ENCODE measurements at places on chromosomes 6 and 20.

DNA sequence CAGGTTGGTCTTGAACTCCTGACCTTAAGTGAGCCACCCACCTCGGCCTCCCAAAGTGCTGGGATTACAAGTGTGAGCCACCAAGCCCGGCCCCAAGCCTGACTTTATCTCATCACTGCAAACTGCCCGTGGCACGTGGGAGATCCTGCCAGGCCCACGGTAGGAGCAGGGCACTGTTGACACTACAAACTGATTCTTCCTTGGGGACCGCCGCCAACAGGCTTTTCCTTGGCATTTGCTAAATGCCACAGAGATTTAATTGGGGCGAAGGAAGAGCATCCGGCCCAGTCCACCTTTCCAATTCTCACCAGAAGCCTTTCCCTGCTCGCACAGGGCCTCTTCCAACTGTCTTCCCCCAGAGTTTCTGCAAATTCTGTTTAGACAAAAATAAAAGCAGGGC, 11.0 kb downstream of the ATP9A start:
- DNase-seq = no peak

GRCh38 chr20:4018023-4018748, 2.8 kb upstream of the RNF24 start:
- DNase-seq = no peak

DNA sequence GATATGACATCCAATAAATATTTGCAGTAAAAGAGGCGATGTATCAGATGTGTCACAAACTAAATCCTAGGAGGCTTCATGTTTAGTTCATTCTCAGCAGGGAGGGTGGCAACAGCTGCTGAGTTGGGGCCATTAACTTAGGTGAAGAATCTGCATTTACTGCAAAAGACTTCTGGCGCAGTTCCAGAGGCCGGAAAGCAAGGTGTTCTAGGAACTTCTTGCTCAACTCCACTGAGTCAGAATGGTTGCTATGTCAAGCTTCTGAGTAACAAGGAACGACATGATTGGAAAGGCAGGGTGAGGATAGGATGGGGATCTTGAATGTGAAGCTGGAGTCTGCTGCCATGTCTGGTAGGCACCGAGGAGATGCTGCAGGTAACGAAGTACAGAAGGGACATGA, 11.7 kb downstream of the ADNP start:
- DNase-seq = no peak

DNA sequence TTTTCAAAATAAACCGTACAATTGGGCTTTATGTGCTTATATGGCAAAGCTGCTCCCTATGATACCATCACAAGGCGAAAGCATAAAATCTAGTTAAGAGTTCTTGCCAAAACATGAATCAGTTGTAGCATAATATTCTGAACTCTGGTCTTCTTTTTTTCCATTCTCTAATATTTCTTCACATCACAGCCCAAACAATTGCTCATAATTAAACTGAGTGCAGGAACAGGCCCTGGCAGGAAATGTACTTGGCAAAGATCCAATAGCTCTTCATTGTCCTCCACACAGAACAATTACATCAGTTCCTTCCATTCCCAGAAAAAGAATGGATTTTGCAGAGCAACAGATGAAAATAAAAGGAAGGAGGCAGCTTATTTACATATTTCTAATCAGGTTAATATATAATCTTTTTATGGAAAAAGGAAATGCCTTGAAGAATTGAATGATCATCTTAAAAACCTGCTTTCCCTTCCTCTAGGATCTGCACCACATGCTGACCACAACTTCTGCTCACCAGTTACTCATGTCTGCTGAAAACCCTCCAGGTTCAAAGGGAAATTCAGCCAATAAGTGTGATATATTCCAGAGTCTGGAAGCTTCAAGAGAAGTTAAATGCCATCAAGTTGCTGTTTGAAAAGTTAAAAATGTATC, 123.3 kb upstream of the COL21A1 start:
- DNase-seq = no peak

DNA sequence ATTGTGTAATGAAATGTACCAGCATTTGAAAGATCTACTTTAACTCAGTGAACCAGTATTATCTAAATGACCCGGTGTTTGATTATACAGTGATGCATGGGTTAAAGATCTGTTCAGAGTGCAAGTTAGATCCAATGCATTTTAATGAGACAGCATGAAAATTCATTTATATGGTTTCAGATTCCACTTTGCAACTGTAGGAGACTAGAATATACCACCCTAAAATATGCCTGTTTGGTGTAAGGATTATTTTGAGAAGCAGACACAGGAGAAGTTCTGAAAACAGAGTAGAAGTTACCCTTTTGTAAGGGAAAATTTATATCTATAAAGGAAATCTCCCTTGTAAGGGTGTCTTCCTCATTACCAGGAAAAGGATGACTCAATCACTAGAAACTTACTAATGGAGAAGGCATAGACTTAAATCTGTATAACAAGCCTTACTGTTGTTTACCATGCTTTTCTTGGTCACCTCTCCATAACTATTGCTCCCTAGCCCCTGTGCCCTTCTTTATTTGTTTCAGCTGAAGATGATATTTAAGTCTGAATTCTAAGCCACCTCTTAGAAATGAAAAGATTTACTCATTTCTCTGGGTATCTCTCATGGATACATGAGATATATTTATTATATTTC, 105.4 kb downstream of the NCOA3 start:
- DNase-seq = no peak

DNA sequence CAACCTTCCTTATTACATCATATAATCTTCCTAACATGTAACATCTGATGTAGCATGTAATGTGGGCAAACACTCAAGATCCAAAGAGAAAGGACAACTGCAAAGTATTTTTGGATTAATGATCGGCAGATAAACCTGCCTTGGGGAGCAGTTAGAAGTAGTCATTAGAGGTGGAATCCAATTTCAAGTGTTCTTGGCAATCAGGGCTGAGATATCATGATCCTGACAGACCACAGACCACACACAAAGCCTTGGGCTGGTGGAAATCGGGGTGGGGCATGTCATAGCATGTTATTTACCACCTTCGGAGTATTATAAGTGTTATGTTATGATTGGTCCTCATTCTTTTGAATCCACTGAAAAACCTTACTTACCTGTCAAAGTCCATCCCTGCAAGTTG, 16.3 kb downstream of the NCOA5 start:
- DNase-seq = no peak

DNA sequence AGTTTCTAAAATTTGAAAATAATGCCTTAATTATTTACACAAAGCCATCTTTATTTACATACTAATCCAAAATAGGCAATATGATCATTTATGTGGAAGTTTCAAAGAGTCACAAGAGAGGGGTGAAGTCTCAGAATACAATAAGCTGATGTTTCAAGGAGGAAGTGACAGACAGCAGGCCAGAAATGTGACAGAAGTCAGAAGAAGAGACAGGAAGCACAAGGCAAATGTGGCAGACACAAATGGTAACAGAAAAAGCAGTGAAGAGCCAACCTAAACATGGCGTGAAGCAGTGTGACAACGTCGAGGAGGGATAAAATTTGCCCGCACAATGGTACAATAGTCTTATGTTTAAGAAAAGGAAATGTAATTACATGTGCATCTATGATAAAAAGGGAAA, 59.8 kb downstream of the SHPRH start:
- DNase-seq = no peak

GRCh38 chr6:5866547-5867051, 140.1 kb downstream of the NRN1 start:
- DNase-seq = no peak

GRCh38 chr6:24861934-24862333, 63.2 kb upstream of the ARMH2 start:
- no peak for DNase-seq

DNA sequence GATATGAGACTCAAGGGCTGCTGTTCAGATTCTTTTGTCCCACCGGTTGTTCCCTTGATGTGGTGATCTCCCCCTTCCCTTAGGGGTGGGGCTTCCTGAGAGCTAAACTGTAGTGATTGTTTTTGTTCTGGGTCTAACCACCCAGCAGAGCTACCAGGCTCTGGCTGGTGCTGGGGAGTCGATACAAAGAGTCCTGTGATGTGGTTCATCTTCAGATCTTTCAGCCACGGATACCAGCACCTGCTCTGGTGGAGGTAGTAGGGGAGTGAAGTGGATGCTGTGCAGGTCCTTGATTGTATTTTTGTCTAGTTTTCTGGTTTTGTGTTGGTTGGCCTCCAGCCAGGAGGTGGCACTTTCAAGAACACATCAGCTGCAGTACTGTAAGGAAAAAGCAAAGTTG, 801.6 kb downstream of the EPHA7 start:
- DNase-seq = no peak

- no peak for DNase-seq
These were observed 390.9 kb upstream of the NRSN1 start for GRCh38 chr6:23735151-23735550.

DNA sequence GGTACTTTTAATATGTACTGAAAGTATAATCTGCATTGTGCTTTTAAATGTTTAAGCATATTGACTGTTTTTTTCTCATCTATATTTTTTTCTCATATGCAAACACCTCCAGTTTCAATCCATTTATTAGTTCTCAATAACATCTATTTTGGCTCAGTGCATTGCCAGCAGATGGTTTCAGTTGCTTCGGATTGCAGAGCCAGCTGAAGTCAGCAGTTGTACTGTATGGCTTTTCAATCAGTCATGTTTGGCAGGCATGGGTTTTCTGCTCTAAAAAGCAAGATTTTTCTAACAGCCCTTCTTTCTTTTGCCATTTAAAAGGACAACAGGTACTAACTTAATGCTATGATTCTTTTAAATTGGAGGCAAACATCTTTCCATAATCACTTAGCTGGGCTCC, 121.2 kb downstream of the CD109 start:
- no peak for DNase-seq

DNA sequence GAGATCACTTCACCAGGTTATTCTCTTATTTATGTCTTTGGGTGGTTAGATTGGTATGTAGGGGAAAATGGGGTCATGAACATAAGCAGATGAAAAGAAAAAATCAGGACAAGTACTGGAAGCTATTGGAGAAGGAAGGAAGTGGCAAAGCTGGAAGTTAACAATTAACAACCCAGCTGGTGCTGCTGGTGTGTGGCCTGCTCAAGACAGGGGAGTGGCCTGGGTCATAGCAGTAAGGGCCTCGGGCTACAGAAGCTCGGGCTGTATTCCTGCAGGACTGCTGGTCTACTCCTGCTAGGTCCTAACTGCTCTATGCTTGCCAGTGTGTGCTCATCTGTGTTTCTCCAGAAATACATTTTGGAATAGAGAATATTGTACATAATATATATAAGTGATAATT, 19.6 kb downstream of the MYLIP start:
- DNase-seq = no peak

DNA sequence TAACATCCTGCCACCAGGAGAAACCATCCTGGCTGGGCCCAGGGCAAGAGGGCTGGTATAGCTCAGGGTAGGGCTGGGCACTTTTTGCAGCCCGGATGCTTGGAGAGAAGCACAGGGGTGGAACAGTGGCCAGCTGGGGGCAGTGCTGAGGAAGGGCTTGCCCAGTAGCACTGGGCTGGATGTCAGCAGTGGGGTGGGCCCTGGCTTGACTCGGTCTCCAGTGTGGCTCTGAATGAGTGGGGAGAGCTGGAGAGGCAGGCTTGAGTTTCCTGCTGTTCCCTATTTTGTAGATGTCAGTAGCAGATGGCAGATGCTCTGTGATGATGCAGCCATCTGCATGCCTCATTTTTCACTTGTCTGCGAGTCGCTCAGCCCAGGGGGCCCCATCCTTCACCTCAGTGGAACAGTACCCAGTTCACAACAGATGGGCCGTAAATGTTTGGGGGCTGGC, 56.3 kb upstream of the TULP1 start:
- peak; percentile 71 for DNase-seq

GRCh38 chr20:58790454-58790853, 60.2 kb downstream of the GNAS-AS1 start:
- no peak for DNase-seq

- DNase-seq = no peak
These were observed 871 bp upstream of the SYNDIG1 start for GRCh38 chr20:24468401-24469115.

- no peak for DNase-seq
These were observed 48.1 kb downstream of the KCNS1 start for GRCh38 chr20:45052698-45053429.

GRCh38 chr6:158816329-158816728, 2.8 kb downstream of the EZR start:
- no peak for DNase-seq

DNA sequence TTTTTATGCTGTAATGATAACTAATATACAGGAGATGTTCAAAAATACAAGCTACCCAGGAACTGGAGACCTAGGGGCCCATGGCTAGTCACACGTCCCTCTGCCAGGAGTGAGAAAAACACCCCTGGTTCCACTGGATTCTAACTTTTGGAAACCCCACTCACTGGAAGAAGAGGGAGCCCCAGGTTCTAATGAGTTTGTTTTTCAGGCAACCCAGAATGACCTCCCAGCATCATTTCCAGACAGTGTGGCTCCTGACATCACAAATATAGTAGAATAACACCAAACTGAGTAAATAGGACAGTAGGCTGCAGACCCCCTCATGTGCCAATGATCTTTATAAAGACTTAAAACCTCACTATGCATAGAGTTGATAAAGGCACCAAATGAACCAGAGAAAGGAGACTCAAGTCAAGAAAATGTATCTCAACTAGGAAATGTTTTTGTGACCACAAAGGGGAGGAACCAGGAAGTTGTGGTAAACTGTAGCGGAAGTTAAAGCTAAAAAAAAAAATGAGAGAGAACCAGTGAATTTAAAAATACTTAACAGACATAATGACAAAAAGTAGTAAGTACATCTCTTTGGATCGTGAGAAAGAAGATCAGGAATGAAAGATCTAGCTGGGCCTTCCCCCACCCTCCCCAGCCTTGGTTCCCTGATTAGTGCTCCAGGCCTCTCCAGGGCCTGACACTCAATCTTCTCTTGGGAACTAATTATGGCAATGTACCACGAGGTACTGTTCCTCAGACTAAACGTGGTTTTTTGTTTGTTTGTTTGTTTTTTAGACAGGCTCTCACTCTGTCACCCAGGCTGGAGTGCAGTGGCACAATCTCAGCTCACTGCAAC, 19.8 kb downstream of the HLA-E start:
- no peak for DNase-seq

- no peak for DNase-seq
These were observed 9.9 kb downstream of the ETV7 start for GRCh38 chr6:36377594-36377993.

DNA sequence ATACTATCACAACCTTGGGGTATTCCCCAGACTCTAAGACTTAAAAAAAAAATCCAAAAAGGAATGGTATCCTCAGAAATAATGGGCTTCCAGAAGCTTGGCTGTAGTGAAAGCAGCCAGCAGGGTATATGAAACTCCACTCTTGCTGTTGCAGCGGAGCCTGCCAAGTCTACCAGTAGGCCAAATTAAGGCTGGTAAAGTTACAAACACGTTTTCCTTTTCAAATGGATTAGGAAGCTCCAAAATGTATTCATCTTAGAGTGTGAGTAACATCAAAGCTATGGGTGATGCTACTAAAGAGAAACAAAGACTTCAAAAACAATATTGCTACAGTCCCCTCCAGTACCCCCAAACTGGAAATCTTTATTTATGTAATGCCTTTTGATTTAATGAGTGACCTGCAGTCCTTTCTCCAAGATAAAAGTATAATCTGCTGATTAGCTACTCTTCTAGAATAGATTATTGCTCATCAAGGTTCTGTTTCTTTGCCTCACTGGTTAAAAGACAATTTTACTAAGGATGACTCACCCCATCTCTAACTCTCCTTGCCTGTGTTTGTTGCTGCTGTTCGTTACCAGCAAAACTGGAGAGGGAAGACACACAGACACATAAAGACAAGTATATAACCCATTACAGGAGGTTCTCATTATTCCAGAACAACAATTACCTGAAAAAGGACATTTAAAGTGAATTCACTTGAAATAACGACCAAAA, 84.9 kb downstream of the BTBD9 start:
- no peak for DNase-seq

- DNase-seq = no peak
These were observed 116.4 kb downstream of the AKAP7 start for GRCh38 chr6:131251590-131252199.

GRCh38 chr6:42007286-42008137, 42.8 kb upstream of the TAF8 start:
- DNase-seq = no peak
